Esophagus squamous epithelium (tissue), 5 donors: ENCODE measurements at places on chromosomes 5 and 9.

GRCh38 chr9:136031741-136032730 is 63.1 kb downstream of the NACC2 start:
- DNase-seq, result no peak

DNA sequence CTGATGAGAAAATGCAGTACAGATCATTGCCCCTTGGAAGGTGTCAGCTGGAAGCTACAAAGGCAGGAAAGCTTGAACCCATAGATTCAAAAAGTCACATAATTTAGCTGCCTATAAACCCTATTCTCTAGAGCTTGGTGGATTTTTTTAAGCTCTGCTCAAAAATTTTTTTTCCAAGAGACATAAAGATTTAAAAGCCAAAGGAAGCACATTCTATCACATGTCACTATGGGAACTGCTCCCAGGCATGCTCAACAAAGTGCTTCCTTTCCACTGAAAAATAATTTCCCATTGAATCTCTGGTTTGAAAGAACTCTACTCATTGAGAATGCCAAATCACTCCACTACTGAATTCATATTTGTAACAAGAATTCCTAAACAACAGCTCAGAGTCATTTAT is 419.8 kb downstream of the CETN3 start:
- no peak for DNase-seq

GRCh38 chr5:117379521-117379920 is 804.9 kb upstream of the SEMA6A start:
- no peak for DNase-seq

DNA sequence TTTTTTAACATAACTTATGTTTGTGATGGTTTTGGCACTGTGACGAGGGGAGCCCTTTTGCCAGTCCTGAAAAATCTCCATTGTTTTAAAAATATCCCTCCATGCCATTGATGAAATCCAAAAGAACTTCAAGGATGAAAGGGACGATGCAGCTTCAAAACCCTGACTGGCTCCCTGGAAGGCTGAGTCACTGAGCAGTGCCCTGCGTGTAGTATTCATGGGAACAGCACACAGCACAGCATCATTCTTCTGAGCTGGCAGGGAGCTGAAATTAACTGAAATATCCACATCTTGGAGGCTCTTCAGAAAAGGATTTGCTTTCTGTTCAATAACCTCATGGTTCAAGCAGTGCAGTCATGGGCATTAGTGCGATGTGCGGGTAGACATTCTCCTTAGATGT is 29.7 kb downstream of the PDE4D start:
- no peak for DNase-seq

GRCh38 chr5:56552612-56553268 is 262.6 kb upstream of the MAP3K1 start:
- no peak for DNase-seq

DNA sequence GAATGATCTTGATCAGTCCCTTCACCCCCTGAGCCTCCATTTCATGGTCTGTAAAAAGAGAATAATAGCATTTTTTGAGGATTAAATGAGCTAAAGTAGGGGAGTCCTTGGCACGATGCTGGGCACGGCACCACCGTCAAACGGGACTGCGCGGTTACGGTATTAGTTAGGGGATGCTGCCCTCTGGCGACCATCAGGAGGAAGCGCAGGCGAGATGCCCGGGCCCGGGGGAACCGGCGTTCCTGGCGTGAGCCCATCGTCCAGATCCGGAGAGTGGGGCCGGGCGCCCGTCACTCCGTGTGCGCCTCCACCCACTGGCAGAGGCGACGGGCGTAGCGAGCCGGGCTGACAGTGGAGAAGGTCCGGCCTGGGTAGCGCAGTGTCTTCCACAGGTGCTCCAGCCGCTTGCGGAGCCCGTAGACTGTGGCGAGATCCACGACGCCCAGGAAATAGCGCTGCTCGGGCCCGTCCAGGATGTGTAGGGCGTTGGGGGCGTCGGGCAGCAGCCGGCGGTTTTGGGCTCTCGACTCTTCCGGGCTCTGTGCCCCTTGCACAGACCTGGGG is 4.8 kb upstream of the ST6GALNAC4 start:
- DNase-seq, result no peak

- DNase-seq, result no peak
Observed at GRCh38 chr5:111099058-111099778, 7.1 kb downstream of the WDR36 start.
